Fibroblast of the conjunctiva (primary cell): ENCODE measurements at places on chromosomes 16 and 17.

- DNase-seq = no peak
Measured at GRCh38 chr16:22977294-22977697, 163.3 kb downstream of the HS3ST2 start.

DNA sequence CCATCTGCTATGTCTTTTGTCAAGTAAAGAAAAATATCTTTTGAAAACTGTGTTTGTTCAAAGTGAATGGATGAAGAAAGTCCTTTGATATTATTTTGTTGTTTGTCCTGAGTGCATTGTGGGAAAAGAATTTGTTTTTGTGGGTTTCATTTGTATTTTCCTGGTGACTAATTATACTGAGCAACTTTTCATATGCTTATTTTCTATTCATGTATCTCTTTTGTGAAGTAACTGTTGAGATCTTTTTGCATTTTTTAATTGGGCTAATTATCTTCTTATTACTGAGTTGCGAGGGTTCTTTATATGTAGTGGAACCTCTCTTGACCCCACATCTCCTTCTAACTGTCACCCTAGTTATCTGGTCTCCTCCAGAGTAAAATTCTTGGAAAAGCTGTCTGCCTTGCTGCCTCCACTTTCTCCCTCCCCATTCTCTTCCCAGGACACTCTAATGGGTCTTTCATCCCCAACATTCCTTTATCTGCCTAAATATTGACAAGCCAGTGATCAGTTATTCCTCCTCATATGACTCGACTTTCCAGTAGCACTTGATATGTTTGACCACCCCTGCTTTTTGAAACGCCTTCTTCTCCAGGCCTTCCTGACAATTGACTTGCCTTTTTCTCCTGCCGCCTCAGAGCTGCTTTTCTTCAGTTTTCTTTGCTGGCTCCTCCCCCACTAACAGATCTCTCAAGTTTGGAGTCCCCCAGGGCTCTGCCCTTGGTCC is 117.6 kb upstream of the HAS3 start:
- DNase-seq = no peak

GRCh38 chr17:65630502-65630901 is 69.1 kb upstream of the AXIN2 start:
- no peak for DNase-seq

GRCh38 chr17:7242717-7243452 is 636 bp upstream of the GABARAP start:
- peak; percentile 91 for DNase-seq

DNA sequence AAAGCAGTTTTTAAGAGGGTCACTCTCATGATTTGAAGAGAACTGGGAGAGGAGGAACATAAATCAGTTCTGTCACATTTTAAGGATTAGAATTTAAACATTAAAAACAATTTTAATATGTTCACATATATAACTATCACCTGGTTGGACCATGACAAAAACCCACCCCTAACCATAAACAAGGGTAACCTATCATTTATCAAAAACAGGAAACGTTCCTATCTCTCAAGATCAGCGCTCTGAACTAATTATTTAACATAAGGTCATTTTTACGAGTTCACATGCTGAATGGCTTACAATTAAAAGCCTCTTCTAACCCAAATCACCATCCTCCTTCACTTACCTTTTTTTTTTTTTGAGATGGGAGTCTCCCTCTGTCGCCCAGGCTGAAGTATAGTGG is 45.0 kb downstream of the KANSL1 start:
- DNase-seq = no peak

DNA sequence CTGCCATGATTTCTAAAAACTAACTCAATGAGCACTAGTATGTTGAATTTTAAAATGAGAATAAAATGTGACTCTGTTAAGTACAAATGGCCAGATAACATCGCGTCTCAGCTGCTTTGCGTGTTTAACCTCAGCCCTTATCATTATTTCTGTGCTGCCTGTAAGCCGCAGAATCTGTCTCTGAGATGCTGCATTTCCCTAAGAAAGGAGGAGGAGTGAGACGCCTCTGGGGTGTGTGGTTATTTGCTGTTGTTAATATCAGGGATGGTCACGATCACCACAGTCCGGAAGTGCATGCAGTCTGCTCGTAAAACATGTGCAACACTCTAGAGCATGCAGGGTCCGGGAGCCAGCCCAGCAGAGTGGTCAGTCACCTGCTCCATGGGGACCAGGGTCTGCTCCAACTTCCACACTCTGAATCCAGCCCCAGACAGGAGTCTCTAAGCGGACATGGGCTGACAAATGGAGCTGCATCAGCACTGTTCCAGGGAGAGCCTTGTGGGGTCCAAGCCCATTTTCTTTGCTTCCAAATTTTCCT is 342.5 kb downstream of the MAF start:
- DNase-seq = no peak

DNA sequence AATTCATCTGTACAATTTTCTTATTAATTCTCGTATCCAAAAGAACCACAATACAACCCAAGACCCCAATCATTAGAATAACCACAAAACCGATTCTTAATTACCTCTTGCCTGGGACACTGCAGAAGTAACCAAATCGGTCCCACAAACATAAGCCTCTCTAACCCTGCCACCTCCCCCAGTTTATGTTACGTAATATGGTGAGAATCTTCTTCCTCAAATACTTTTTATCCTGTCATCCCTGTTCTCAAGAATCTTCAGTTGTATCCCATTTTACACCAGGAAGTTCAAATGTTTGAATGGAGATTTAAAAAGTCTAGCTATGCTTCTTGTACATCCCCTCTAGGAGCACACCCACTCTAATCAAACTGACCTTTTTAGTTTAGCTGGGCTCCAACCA is 269.3 kb upstream of the TBX2 start:
- no peak for DNase-seq

DNA sequence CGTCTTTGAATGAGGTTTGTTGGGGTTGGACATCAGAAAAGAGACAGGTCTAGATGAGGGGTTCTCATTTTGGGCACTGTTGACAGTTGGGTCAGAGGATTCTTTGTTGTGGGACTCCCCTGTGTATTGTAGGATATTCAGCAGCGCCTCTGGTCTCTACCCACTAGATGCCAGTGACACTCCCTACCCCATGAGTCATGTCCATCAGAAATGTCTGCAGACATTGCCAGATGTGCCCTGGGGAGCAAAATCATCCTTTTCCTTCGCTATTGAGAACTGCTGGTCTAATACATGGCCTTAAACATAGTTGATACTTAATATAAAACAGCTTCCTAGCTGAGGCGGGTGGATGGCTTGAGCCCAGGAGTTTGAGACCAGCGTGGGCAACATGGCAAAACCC is 3.1 kb downstream of the ABAT start:
- DNase-seq = no peak

DNA sequence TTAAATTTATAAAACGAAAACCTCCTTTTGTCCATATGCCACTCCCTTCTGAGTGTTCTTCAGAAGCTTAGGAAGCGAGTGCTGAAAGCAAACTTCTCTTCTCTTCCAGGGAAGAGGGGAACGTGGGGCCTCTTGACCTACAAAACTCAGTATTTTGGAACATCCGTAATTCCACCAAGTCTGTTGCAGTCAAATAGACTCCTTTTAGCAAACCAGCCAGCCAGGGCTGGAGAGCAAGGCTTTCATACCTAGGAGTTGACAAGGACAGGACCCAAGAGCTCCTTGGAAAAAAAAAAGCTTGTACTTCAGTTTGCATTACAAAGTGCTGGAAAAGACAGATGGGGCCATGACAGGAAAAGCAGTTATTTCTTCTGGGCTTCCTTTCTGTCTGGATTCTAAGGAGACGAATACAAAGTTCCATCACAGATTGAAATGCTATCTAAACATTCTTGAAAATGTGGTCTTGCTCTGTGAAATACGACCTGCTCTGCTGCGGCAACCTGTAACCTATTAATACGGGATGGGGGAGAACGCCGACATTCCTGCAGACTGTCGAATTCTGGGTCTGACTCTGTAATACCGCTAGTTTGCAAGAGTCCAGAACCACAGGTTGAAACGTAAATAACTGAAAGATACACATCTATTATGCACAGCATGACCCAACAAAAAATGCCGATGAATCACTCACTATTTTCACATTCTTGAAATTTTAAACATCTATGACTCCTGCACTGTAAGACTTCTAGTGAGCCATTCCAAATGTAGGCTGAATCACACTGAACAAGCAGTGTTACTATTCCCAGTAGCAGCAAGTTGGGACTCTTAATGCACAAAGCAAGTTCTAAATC is 20.6 kb downstream of the VPS53 start:
- DNase-seq = peak; percentile 81

GRCh38 chr16:29676989-29677785 is 1.8 kb upstream of the QPRT start:
- DNase-seq = no peak

- DNase-seq = no peak
Measured at GRCh38 chr16:68790944-68791343, 52.4 kb upstream of the TANGO6 start.

DNA sequence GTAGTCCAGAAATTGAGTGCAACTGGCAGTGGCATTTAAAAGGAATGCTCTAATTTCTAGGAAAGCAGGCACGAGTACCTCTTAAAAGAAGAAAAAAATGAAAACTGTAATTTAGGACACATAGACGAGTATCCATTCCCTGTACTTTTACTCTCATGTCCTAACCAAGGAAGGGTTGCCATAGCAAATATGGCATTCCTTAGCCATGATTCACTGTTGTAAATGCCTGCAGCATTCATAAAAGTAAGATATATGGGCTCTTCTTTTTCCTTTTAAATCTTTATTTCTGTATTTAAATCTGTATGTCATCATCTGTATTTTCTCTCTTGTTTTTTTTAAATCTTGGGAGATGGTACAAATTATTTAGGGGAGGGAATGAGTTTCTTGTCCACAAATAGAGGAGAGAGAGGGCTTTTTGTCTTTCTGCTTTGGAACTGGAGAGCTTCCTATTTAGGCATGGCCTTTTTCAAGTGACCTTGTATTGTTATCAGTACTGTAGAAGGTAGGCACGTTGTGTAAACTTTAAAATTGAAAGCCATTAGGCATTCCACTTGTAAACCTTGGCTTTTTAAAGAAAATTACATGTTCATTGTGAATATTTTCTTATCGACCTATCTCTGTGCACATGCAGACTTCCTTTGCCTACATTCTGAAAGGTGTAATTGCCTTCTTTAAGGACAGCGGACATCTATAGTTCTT is 50.0 kb downstream of the TENT4B start:
- peak; percentile 95 for DNase-seq

DNA sequence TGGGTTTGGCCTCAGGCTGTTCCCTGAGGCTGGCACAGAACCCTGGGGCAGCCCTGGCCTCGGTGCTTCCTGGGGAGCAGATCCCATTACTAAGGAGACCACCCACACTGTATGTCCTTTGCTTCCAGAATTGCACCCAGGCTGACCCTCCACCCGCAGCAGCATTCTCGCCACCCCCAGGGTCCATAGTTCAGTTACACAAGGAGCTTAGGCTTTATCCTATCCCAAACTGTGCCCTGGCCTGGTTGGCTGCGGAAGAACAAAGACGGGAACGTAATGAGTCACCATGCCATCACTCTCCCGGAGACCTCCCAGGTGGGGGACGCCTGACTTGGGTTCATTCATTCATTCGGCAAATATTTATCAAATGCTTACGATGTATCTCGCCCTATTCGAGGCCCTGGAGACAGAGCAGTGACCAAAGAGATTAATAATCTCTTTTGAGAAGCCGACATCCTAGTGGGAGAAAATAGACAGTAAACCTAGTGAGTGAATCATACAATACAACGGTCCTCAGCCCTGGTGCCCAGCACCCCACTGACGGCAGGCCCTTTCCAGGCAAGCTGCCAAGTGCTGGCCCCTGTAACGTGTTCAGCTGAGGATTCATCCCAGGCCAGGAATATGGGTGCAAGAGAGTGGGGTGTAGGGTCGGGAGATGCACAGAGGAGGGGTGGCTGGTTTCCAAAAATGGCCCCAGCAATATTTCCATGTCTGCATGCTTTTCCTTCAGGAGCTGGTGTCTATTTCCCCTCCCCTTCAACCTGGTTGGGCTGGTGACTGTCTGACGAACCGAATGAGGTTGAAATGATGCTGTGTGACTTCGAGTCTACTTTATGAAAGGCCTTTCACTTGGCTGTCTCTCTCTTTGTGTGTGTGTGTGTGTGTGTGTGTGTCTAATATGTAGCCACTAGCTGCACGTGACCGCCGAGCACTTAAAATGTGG is 134.2 kb downstream of the MGAT5B start:
- no peak for DNase-seq

- DNase-seq = no peak
Measured at GRCh38 chr17:79626156-79626890, 15.5 kb upstream of the RBFOX3 start.

DNA sequence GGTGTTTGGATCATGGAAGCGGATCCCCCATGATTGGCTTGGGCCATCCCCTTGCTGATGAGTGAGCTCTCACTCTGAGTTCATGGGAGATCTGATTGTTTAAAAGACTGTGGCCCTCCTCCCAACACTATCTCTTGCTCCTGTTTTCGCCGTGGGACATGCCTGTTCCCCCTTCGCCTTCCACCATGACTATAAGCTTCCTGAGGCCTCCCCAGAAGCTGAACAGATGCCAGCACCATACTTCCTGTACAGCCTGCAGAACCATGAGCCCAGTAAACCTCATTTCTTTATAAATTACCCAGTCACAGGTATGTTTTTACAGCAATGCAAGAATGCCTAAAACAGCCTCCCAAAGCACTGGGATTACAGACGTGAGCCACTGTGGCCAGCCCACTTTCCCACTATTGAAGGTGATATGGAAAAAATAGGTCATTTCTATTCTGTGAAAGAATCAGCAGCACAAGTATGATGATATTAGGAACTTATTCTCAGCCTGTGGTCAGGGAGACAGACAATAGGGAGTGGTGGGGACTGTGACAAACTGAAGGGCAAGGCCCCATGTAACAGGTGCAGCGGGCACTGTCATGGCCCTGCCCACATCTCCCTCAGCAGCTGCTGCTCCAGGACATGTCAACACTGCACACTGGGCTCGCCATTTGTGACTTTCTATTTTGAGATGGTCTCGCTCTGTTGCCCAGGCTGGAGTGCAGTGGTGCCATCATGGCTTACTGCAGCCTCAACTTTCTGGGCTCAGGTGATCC is 33.7 kb upstream of the LITAF start:
- DNase-seq = no peak

- DNase-seq = peak; percentile 68
Measured at GRCh38 chr17:40323391-40324381, 14.7 kb downstream of the RARA start.

- no peak for DNase-seq
Measured at GRCh38 chr16:6541267-6541666, 791.4 kb upstream of the RBFOX1 start.

- DNase-seq = peak; percentile 8
Measured at GRCh38 chr17:18218756-18219415, 6.5 kb upstream of the LLGL1 start.

DNA sequence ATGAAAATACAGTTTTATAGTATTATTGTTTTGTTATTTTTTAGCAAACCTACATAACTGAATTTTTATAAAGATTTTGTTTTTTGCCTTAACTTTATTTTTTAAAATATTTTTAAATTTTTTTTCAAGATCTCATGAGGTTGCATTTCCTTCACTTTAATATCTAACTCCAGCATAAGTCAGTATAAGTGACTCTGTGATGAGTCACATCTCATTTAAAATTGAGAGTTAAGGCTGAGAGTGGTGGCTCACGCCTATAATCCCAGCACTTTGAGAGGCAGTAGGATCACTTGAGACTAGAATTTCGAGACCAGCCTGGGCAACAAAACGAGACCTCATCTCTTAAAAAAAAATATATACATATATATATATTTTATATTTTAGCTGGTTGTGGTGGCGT is 44.0 kb downstream of the NLK start:
- no peak for DNase-seq
